ENCODE measurements at places on chromosomes 11 and 22.

DNA sequence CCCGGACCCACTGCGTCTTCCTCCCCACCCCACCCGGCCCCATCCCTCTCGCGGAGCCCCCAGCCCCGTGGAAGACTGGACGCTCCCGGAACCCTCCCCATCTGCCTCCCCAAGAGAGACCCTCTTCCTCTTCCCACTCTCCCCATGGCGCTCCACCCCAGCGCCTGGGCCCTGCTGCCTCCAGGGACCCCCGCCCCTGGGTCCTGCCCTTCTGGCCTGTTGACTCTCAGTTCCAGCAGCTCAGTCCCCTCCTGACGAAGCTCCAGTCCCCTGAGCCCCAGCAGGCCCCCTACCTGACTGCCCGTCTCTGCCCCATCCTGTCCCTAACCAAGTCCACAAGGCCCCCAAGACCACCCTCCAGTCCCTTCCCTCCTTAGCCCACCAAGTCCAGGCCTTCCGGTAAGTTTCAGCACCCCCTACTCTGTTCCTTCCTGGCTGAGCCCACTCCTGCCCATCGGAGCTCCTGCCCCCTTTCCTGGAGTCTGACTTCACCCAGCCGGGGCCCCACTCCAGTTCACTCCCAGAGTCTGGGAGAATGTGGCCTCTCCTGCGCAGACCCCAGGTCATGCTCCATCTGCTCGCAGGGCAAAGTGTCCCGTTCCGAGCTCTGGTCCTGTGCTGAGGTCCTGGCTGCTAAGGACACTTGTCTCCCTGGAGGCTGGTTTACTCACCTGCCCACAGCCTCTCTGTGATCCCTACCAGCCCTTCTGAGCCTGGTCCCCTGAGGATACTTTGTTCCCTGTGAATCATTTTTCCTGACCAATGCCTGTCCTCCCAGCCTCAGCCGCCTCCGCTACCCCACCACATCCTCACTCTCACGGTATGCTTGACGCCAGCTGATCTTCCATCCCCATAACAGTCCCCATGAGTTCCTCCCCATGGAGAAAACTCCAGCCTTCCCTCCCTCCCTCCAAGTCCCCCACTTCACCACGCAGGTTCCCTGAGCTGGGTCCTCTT is 722 bp downstream of the IFITM10 start:
- DNase-seq: no peak

DNA sequence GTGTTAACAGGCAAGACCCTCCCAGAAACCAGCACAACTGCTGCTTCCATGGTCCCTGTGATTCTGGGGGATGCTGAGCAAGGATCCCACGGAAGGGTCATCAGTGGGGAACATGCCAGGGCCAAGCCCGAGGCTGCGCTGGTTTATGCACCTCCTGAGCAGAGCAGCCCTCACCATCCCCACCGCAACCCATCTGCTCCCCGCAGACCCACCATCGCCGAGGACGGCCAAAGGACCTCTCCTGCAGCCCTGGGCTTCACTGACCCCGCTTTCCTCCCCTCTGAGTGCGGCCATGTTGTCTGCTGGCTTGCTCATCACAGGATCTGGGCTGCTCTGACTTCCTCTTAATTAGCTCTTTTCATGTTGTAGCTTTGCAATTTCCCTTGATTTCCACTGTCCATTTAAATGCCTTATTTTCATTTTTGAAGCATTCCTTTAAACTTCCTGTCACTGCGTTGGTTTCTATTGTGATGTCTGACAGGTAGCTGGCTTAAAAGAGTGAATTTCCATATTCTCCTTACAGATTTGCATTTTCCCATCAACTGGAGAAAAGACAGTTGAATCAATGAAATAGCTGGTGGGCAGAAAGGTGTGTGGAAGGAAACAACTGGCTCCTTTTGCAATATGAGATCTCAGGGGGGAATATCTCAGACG is 14.9 kb downstream of the TP53AIP1 start:
- no peak for DNase-seq

GRCh38 chr22:38788846-38789245 is 5.1 kb downstream of the DNAL4 start:
- DNase-seq: no peak

DNA sequence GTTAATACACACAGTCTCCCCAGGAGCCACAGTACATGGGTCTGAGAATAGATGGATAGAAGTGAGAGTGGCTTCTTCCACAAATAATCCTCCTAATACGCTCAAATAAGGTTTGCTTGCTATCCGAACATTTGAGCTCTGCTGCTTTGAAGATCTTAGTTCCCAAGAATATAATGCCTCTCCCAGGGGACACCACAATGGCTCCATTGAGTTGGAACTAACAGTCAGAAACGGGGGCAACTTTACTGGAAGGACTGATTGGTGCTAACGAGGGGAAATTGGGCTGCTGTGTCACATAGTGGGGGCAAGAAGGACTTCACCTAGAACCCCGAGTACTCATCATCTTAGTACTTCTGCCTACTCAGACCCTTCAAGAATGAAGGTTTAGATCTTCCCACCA is 66.2 kb downstream of the IGLL5 start:
- DNase-seq: no peak

- no peak for DNase-seq
These were observed 44.3 kb downstream of the THAP12 start for GRCh38 chr11:76336597-76336996.

DNA sequence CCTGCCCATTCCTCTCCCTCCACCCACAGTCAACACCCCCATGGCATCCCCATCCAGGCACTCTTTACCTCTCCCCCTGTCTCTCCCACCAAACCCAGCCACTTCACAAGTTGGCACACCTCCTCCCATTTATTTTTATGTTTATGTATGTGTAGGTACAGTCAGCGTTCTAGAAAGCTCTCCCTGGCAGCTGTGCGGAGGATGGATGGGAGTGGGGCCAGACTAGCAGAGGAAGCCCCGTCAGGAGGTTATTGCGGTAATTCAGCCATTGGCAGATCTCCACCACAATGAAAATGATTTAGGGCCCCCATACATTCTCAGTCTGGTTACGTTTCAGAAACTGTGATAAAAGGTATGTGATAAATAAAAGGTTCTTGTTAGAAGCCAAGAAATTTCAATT is 51.3 kb downstream of the BTG4 start:
- DNase-seq: no peak

GRCh38 chr11:7532405-7533145 is 18.8 kb downstream of the PPFIBP2 start:
- no peak for DNase-seq

DNA sequence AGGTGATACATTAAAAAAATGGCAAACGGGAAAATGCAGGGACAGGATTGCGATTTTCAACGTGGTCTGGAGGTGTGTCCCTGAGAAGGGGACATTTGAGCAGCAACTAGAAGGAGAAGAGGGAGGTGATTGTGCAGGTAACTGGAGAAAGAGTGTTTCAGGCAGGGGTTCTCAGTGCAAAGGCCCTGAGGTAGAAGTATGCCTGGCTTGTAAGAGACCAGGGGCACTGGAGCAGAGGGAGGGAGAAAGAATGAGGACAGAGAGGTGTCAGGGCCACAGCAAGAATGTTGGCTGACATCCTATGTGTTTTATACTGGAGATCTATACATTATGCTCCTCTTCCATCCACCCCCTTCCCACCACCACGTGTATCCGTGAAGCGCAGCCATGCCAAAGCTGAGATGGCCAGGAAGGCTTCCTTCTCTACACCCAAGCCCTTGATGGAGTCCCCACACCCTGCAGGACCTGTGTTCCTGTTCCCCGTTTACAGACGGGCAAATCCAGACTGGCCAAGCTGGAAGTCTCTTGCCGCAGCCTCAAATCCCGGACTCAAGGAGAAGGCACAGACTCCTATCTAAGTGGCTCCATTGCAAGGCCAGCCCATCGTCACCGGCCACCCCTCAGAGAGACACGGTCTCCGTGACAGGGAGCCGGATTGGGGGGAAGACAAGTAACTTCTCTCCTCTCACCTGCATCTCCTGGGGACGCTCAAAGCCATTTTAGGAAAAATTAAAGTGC is 416.1 kb downstream of the MN1 start:
- no peak for DNase-seq

- no peak for DNase-seq
These were observed 752 bp downstream of the MUC2 start for GRCh38 chr11:1075341-1075911.

DNA sequence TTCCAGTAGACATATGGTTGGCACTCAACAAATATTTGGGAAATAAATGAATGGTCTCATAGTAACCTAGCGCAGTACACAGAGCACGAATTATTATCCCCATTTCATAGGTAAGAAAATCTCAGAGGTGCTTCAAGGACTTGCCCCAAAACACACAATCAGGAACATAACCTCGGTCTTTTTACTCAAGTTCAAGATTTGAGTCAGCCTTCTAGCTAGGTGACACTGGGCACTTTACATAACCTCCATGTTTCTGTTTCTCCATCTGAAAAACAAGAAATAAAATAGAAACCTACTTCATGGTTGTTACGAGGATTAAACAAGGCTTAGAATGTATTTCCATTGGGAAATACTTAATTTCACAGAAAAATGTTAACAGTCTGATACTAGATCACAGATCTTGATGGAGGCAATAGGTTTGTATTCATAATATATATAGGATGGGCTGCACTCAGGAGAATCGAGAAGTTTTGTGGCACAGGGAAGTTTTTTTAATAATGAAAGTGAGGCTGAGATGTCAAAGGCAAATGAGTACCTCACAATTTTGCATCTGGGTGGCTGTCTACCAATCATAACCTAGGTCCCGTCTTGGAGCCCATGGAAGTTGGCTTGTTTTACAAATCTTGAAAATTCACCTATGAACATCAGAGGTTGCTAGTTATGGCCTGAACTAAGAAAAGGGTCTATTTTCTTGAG is 147.4 kb upstream of the ZC3H12C start:
- DNase-seq: no peak

- no peak for DNase-seq
These were observed 69.9 kb upstream of the SHANK2 start for GRCh38 chr11:71322192-71322735.

DNA sequence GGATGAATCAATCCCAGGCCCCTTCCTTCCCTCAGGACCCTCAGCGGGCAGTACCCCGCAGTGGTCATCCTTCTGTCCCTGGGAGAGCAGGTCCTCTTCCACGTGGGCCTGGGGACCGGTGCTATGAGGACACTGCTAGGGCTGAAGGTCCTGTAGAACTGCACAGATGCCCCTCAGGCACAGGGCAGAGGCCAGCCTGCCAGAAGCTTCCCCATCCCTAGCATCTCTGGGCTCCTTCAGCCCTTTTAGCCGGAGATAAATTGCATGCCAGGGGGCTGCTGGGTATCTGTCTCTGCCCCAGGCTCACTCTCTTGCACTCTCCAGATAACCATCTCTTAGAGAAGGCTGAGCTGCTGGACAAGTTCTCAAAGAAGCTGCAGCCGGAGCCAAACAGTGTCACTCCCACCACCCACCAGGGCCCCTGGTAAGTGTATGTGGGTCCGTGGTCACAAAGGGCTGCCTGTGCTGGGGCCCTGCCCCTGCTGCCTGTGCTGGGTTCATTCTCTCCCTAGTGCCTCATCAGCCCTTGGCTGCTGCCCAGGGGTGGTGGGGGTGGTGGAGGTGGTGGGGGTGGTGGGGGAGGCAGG is 2.3 kb downstream of the ATG16L2 start:
- no peak for DNase-seq
